ENCODE measurements at places on chromosomes 3 and 15.

DNA sequence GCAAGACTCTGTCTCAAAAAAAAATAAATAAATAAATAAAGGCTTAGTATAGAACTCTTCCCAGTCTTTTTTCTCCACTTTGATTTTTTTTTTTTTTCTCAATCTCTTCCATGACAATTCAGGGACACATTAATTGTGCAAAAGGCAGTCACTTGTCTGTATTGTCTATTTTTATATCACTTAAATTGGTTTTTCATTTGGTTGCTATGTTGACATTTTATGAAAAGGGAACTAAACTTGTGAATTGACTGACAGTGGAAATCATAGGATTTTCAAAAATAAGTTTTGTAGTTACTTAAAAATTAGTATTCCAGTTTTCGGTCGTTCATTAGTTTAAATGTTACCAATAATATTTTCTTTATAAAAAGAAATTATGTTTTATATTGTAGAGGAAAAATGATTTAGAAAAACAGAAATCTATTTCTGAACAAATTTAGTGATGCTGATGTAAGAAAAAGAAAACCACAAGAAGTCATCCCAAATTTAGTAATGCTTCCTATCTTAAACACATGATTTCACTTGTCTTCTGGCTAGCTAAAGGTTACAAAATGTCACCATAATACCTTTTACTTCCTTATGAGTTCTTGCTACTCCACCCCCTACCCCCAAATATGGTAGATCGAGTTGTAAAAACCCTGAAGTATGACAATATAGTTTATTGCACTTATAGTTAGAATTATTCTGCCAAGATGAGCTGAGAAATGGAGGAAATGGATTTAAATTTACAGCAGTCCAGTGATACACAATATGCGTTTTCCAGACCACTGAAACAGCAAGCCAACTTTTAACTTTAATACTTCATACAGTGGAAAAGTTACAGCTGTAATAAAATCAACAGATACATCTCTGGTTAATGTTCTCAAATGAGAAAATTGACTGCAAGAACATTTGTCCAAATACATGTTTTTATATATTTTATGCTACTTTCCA is 37.0 kb downstream of the PPARG start:
- no peak for DNase-seq

- DNase-seq, result peak; percentile 36
Observed at GRCh38 chr15:78991476-78991875, 46.6 kb upstream of the CTSH start.

DNA sequence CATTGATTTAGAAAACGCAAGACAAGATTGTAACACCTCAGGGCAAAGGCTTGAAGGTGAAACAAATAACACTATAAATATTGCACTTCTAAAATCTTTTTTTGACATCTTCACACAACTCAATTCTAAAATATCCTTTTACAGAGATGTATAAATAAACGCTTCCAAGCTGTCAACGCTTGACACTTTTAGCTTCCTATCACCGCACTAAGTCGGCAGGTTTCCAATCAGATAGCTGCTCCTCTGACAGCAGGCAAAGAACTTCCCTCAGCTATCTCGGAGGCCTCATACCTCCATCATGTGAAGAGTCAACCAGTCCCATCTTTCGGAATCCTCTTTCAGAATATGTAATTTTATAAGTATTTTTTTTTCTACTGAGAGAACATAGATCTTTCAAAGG is 71.0 kb downstream of the PCOLCE2 start:
- no peak for DNase-seq

- no peak for DNase-seq
Observed at GRCh38 chr15:78266229-78266628, 1.9 kb downstream of the DNAJA4 start.

DNA sequence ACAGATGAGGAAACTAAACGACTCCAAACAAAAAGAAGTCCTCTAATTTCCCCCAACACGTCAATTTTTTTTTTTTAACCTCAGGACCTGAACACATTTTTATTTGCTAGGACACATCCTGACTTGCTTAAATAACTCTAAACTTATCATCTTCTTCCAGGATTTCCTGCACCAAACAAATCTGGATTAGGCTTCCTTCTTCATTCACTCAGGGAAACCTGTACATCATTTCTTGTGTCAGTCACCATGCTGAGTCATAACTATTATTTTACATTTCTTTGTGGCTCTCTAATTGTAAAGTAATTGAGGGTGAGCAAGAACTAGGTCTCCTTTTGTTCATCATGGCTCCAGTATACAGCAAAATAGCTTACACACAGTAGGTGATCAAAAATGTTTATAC is 433.4 kb upstream of the GBE1 start:
- no peak for DNase-seq

DNA sequence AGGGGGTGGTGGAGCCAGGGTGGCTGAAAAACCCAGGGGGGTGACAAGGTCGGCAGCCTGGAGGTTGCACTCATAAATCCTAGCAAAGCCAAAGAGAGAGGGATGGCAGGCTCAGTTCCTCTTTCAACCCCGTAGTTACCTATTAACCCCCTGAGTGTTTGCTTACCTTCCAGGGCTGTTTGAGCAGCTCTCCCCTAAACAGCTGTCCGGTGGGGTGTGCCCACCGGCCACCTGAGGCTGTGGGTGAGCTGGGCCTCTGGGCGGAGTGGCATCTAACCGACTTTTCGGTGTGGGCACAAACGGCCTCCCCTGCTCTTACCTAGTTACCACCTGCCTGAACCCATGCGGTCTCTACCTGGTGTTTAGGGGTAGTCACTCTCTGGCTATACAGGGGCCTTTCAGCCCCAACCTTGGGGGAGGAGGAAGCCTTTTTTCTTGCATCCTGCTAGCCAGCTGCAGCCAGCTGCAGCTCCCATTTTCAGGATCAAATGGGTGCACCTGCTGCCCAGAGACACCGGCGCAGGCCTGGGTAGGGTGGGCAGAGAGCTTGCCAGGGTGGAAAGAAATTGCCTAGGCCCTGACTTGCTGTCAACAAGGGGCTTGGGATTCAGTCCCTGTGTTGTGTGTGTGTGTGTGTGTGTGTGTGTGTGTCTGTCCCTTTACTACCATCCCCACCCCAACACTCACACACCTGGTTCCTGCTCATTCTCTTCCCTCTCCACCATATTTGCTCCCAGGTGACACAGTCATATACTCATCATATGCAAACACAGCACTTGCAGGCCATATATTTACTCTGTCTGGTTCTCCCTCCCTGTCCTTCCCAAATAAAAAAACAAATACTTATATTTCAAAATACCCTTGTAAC is 3.7 kb downstream of the DLL4 start:
- no peak for DNase-seq

GRCh38 chr3:147369661-147370123 is 36.7 kb downstream of the ZIC4 start:
- peak; percentile 34 for DNase-seq

- no peak for DNase-seq
Observed at GRCh38 chr3:115671761-115672455, 48.6 kb downstream of the GAP43 start.

- peak; percentile 46 for DNase-seq
Observed at GRCh38 chr3:195246581-195246995, 24.4 kb downstream of the XXYLT1 start.

GRCh38 chr3:45864760-45865519 is 21.4 kb upstream of the CCR9 start:
- no peak for DNase-seq

DNA sequence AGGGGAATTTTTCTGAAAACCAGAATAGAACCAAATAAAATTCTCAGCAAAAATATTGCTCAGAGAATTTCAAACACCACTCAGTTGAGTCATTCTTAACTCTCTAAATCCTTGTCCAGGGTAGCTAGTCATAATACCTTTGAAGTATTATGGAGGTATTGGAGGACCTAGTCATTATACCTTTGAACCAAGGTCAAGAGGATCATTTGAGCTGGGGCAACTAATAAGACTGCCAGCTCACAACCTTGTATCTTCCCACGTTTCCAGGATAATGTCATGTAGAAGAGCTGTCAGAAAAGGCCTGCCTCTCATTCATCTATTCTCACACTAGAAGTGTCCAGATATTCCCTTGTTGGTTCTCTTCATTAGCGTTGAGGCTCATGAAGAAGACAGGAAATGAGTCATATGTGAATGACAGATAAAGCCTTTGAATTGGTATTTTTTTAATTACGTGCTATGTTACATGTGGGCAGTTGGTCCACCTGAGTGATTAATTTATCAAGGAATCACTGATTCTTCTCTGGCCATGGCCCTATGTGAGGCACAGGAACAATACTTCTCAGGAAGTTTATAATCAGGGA is 48.3 kb downstream of the TOPAZ1 start:
- DNase-seq, result no peak

- no peak for DNase-seq
Observed at GRCh38 chr15:60580073-60580472, 101.1 kb upstream of the ICE2 start.

- no peak for DNase-seq
Observed at GRCh38 chr3:95738045-95738444, 1076.3 kb upstream of the EPHA6 start.

- DNase-seq, result peak; percentile 43
Observed at GRCh38 chr3:94115482-94115881, 52.6 kb downstream of the NSUN3 start.

- no peak for DNase-seq
Observed at GRCh38 chr3:37103103-37103808, 71.1 kb downstream of the LRRFIP2 start.

- DNase-seq, result no peak
Observed at GRCh38 chr3:114958930-114959329, 188.2 kb downstream of the ZBTB20 start.

DNA sequence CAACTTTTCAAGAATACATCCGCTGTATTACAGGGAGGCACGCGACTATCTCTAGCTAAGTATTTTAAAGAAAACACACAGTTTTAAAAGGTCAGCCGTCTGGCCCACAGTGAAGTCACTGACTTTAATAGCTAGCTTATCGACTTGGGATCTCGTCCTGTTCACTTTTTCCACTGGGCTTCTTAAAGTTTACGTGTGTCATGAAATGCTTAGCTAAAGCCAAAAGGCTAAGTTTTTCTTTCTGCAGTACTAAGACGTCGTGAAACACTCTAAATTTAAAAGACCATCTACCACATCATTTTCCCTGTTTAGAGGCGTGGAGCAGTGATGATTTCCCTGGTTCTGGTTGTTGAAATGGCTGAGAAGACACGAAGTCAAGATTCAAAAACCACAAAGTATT is 27.1 kb downstream of the LRIG1 start:
- DNase-seq, result peak; percentile 66

DNA sequence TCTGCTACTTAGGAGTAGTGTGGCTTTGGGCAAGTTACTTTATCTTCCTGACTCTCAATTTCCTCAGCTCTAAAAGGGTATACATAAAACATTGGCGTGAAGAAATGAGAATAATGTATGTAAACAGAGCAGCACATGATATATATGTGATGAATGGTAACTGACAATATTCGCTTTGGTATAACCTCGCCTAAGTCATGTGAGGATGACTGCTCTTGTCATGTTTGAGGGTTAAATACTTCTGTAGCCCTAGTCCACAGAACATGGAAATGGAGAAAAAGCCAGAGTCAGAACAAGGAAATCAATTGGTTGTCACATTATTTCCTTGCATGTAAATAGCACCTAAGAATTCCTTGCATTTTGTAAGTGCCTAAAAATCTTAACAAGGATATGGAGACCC is 25.0 kb downstream of the CHP1 start:
- DNase-seq, result no peak

- no peak for DNase-seq
Observed at GRCh38 chr3:137641879-137642704, 122.0 kb upstream of the SOX14 start.

DNA sequence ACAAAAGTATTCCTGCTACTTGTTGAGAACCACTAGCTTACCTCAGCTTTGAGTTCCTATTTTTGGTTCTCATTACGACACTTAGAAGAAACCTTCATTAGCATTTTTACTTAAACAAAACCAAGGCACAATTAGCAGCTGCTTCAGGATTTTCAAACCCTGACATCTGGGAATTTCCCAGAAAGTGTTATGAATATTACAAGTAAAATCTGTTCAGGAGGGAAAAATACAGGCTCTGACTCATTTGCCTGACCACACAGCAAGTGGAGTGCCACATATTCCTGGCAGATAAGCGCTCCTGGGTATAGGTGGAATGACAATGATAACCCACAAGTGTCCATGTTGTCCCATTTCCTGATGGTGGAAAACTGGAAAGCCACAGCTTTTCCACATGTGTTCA is 10.3 kb upstream of the RFTN1 start:
- DNase-seq, result no peak

DNA sequence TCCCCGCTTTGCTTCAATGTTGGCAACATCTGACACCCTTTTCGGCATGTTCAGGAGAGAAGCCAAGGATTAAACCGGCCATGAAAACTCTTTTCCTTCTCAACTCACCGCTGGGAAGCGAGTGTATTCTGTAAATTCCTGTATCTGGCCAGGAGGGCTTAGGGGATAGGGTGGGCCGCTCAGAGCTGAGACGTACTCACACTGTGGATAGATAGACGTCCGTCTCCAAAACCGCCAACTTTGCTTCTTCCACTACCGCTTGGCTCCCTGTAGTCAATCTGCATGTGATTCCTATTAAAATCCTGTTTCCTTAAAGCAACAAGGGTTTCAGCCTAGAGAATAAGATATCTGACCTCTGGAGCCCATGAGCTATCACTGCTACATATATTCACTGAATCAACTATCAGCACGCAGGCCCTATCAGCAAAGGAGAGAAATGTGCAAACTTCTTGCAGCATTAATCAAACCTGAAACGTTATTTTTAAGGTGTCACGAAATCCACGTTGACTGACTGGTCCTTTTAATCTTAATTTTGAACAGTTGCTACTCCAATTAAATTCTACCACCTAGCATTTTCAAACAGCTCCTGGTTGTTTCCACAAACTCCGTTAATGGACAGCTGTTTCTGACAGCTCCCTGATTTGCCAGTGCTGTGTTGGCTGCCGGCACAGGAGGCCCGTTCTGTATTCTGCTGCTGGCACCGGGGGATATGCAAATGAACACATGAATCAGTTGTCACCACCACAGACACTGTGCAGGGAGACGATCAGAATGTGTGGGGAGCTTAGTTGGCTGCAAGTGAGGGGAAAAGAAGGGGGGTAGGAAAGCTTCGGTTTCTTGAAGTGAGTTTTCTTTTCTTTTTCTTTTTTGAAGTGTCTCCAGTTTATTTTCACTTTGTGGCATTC is 438.9 kb upstream of the ARRDC4 start:
- DNase-seq, result peak; percentile 4

- DNase-seq, result no peak
Observed at GRCh38 chr3:151067158-151067557, 18.3 kb upstream of the MED12L start.

DNA sequence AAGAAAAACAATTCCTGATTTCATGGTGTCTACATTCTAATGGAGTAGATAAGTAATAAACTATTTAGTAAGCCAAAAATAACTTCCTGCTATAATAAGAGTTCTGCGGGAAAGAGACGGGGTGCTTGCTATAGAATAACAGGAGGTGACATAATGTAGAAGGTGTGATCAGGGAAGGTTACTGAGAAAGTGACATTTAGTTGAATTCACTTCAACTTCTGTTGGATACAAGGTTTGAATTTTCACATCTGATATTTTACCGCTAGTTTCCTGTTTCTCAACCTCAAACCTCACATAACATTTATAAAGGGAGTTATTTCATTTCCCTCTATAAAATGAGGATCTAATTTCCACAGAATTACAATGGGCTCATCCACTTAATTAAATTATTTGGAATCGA is 102.3 kb upstream of the GBE1 start:
- DNase-seq, result no peak

GRCh38 chr3:129597087-129597999 is 9.1 kb downstream of the PLXND1 start:
- DNase-seq, result peak; percentile 56

GRCh38 chr15:85367741-85368140 is 12.7 kb upstream of the AKAP13 start:
- DNase-seq, result no peak

- DNase-seq, result no peak
Observed at GRCh38 chr3:188294113-188294512, 140.2 kb downstream of the LPP start.

All from fibroblast of upper back skin (primary cell).